Motor neuron (in vitro differentiated cells): ENCODE measurements at places on chromosomes 2 and 18.

DNA sequence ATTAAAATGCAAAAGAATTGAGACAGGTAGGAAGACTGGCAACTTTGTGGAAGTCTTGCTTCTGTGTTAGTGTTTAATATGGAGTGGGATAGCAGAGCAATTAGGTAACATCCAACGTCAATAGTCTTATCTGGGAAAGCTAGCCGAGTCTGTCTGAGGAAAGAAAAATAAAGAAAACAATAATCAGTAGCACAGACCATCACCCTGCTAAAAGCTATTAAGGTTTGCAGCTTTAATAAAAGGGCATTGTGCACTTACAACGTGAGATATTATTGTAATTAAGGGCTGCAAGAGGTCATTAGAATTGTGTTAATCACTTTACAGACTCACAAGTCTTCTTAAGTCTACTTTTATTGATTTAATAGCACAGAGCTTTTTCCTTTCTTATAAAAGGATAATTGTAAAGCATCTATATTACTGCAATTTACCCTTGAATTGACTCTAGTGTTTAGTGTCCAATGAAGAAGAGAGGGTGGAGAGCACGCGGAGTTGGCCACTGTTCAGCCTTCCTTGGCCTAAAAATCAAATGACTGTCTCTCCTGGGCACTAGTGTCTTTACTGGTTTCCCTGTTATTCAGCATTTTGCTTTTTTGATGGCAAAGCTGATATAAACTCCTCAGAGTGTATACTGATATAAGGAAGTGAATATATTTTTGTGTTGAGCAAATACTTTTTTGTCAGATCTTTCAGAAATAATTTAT lies 2.0 kb downstream of the CDH7 start:
- no peak for ATAC-seq

GRCh38 chr18:11823545-11823944 lies 27.7 kb upstream of the CHMP1B start:
- ATAC-seq, result no peak

GRCh38 chr18:32173654-32174053 lies 16.2 kb upstream of the MEP1B start:
- ATAC-seq, result no peak

DNA sequence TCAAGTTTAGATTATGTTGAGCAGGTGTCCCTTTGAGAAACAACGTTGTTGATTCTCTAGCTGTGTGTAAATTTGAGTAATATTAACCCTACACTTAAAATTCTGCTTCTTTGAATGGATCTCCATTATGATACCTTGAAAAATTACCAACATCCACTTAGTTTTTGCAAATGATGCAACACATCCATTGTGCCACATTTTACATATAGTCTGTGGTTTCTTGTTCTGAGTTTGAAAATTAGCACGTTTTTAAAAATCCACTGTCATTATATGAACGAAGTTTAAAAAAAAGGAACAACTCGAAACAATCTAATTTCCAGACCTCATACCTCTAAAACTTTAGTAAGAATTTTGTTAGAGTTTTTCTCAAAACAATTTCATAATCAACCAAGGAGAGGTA lies 37.7 kb downstream of the PIK3C3 start:
- no peak for ATAC-seq

DNA sequence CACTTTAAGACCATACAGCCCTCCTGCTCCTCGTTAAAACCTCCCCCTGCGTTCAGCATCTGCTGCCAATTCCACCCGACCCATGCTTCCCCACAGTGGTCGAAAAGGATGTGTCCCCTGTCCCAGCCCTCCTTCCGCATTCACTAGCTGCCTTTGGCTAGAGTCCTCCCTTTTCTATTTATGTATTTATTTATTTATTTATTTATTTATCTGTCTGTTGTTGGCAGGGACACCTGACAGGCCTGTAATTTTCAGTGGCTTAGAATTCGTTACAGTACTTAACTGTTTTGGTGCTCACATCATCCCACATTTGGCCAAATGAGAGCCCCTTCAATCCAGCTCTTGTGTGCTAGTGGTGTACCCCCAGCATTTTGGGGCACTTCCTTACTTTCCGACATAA lies 50.8 kb downstream of the GNAL start:
- no peak for ATAC-seq

- no peak for ATAC-seq
Measured at GRCh38 chr2:148674063-148675020, 29.8 kb downstream of the EPC2 start.

DNA sequence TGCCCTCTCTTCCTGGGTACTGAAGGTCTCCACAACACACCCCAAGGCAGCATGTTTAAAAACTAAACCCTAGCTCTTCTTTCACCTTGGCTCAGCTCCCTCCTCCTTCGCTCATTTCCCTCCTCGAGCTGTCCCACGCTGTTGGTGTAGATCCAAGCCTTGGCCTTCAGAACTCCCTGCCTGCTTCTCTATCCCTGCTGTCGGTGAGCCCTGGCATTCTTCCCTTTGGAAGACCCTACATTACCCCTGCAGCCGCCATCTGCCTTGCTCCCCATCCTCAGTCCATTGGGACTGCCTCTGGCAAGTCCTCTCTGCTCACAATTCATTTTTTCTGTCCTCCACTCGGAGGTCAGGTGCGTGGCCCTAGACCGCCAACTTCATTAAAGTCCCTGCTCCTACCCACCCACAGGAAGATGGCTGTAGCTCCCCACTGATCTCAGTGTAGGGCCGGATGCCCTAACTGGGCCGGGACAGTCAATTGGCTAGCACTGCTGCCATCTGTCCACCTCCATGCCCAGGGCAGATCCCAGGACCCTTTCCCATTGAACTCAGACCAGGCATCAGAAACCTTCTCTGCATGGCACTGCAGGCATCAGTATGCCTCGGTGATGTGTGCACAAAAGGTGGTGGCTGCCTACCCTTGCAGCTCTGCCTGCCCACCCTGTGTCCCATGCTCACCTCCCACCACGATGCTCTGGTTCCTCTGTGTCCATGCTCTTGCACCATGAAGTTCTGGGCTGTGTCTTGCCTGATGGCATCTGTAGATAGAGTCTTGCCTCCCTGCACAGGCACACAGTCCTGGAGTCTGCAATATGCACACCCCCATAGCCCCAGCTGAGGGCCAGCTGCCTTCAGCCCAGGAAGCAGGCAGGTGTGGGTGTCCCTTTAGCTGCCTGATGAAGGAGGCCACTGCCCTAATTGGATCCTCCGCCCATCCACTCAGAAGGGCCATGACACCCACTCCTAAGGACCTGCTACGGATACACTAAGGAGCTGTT lies 5.7 kb downstream of the AMER3 start:
- no peak for ATAC-seq

DNA sequence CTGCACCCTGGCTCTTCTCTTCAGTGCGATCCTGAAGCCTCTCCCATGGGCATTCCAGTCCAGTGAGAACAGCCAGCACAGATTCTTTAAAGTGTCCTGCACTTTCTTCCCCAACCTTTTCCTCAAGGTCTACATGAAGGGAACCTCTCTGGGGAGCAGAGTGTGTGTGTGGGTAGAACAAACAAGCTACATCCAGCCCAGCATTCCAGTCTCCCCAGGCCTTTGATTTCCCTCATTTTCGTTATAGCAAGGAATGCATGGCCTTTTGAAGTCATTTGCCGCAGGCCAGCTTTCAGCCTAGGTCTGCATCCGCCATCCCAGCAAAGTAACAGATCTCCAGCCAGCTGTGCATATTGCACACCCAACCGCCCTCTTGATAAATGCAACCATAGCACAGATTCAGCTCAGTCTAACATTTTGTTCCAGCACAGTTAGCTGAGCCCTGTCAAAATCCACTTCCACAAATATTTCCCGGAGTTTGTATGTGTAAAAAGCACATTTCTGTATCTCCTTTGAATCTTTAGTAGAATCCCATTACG lies 44.6 kb downstream of the CD8B2 start:
- ATAC-seq, result no peak

DNA sequence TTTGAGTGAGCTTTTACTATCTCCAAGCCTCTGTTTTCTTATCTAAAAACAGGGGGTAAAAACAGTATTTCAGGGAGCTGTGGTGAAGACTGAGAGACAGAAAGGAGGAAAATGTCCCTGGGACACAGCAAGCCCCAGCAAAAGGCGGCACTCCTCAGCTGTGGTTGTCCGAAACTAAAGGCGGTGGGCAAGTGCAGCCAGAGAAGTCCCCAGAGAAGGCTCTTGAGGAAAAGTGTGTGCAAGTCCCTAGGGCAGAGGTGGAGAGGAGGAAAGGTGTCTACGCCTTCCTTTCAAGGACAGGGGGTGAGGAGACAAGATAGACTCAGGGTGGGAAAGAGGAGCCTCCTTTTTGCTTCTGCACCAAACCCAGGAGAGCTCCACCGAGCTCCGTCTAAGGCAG lies 45.5 kb downstream of the CYP27C1 start:
- ATAC-seq, result no peak

- ATAC-seq, result no peak
Measured at GRCh38 chr18:35322486-35323458, 21.4 kb downstream of the ZNF24 start.

DNA sequence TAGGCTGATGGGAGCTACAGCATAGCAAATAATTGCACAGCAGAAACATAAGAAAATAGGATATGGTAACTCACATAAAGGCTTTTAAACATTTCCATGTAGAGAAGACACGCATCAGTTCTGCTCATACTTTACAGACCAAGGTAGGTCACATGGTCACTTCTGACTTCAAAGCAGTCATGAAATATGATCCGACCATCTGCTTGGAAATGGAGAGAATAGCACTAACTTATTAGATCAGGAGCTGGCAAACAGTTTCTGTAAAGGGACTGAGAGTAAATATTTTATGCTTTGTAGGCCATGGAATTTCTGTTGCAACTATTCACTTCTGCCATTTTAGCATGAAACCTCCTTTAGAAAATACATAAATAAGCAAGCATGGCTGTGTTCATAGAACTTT lies 936.6 kb upstream of the FANCL start:
- ATAC-seq, result no peak

DNA sequence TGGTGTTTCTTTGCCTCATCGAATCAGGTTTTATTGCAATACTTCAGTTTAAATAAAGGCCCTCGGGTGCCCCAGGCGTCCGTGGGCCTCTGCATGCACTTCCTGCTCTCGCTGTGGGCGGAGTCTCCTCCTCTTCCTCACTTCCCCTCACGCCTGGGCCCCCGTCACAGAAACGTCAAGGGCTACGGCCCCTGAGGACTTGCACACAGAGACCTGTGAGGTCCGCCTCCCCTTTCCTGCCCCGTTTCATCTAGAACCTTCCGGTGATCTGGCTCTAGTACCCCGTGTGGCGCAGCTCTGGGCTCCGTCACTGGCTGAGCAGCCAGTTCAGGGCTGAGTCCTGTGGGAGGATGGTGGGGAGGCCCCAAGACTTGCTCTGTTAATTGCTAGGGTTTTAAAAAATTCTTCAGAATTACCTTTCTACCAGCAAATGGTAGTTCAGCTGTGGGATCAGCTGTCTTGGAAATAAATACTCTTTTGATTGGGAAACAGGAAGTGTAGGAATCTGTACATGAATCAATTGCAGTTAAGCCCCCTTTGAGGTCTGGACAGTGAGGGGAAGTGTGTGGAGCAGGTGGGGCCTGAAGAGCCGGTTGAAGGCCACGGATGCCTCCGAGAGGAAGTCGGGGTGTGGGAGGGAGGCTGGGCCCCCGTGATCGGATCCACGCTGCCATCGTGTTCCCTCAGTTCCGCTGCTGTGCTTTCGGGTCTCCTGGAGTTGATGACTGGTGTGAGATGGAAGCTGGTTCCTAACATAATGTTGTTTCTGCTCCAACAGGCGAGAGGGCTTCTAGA lies 10.2 kb downstream of the NFATC1 start:
- ATAC-seq, result no peak

- no peak for ATAC-seq
Measured at GRCh38 chr2:238162846-238163441, 4.2 kb downstream of the ERFE start.

GRCh38 chr2:237289139-237289538 lies 124.8 kb downstream of the COL6A3 start:
- ATAC-seq, result no peak

GRCh38 chr2:107730898-107731297 lies 95.8 kb upstream of the RGPD4 start:
- no peak for ATAC-seq
